SK-MEL-5 (cell line): ENCODE measurements at places on chromosomes 4 and X.

DNA sequence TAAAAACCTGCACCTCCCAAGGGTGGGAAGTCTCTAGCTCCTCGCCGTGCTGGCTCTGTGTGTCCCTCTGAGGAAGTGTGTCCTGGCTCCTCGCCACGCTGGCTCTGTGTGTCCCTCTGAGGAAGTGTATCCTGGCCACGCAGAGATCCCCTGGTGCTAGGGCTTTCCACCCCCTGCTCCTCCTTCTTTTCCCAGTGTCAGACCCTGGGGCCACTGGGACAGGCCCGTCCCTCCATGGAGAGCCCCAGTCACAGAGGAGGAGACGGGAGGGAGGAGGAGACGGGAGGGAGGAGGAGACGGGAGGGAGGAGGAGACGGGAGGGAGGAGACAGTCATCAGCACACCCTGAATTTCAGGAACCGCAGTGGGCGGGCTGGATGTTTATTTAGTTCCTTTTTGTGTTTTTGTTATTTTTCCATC is 53.8 kb upstream of the HGFAC start:
- no peak for DNase-seq

DNA sequence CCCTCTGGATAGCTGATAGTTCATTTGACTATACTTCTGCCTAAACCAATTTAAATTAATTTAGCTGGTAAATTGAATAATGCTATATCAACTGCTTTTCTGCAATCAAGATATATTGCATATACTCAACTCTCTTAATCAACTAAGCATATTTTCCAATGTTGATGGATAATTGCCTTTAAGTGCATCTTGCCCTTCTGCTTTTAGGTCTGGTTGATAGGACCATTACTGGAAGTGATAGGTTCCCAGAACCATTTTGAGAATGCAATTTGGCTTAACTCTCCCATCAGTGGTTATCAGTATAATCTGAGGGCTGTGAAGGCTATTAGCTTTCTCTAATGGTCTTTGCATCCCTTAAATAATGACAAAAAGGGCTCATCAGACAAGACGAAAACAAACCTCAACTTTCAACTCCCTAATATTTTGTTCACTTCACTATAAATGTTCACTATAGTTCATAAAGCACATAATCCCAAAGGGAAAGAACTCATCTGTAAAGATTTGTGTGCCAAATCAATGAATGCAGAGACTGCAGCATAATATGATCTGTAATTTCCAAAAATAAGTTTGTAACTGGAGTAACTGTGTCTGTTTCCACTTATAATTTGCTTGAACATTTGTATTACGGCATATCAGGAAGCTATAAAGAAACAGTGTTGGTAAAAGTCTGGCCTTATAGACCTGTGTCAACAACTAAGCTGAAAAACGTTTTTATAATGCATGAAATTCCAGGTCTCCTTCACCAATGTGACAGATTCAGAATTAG is 273.6 kb downstream of the FBXO8 start:
- no peak for DNase-seq

- DNase-seq: peak; percentile 87
Observed at GRCh38 chr4:89438102-89438831, 130.7 kb upstream of the GPRIN3 start.

DNA sequence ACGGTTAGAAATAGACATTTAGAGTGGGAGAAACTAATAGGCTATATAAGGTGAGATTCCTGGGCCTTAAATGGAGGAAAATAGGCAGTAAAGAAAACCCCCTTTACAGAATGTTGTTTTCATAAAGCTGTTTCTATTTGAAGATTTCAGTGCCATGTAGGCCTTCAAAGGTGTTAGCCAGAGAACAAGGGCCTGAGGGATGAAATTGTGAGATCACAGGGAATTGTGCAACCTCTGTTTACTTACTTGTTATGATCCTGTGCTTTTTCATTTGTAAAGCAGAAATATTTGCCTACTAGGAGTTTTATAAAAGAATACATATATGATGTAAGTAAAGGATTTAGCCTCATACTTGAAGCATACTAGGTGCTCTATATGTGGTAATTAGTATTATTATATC is 272.9 kb upstream of the ARX start:
- no peak for DNase-seq

DNA sequence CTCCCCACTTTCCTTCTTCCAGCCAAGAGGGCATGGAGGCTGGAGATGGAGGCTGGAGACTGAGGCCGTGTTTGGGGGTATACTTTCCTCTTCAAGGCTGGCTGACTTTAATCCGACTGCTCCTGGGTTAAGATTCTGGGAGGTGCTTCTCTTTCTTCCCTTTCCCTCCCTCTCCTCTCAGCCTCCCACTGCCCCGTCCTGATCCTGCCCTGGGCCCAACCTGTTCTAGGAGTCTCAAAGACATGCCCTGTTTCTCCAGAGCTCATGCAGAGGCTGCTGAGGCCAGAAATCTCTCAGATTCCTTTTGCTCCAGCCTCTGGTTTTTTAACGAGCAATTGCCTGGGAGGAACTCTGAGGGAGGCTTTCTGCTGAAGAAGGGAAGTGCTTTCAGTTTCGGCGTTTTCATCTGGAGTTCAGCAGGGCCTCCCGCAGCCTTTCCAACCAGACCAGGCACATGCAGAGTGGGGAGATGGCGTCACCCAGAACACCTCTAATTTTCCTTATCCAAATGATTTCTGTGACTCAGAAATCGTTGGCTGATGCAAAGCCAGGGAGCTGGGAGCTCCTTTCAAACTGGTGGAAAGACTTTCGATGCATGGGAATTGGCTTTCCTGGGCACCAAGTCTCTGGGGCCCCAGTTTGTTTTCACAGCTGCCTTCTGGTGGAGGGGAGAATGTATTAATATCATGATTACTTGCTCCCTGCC is 34.5 kb upstream of the FAM9C start:
- DNase-seq: no peak

GRCh38 chr4:1928356-1929239 is 57.4 kb downstream of the NSD2 start:
- no peak for DNase-seq

- DNase-seq: peak; percentile 17
Observed at GRCh38 chrX:153600032-153600373, 1.1 kb upstream of the CCNQ start.

- DNase-seq: peak; percentile 76
Observed at GRCh38 chr4:74370912-74371311, 6.0 kb downstream of the EREG start.

DNA sequence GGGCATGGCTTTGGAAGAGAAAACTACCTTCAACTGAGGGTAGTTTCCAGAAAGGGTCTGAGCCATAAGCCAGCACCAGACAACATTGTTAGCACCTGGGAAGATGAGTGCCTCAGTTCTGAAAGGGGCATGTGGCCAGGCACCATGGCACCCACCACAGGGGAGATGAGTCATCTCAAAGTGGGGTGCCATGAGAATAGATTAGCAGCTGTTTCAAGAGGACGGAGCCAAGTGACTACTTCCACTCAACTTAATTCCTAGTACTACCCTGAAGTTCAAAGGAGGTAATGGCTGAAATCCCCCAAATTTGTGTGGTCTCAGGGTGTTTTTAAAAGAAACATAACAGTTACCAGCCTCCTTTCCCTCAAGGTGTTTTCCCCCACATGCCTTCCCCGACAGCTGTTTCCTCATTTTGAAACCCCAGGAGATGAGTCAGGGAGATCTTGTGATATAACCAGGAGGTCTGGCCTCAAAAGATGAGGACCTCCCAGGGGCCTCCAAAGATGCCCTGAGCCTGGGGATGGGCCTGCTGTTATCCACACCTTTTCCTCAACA is 27.8 kb upstream of the FTHL17 start:
- no peak for DNase-seq

DNA sequence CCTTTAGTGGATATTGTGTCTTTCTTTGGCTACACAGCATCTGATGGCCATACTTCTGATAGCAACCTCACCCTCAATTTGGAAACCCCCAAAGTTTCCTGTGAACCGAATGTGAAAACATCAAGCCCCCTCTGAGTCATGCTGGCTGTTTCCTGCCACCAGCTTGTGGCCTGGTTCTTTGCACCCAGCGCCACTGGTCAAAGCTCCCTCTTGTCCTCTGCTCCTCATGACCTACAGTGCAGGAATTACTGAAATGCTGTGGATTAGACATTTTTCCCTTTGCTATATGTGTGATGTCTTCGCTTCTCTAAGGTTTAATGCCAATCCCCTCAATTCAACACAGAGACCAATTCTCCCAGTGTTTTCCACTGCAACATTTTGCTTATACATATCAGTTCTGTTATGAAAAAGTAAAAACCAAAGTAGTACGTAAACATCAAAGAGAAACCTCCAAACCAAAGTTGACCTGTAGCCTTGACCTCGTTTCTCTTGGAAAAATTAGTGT is 224.0 kb upstream of the TENM3 start:
- no peak for DNase-seq

- DNase-seq: peak; percentile 6
Observed at GRCh38 chr4:150164956-150165629, 86.8 kb downstream of the DCLK2 start.

DNA sequence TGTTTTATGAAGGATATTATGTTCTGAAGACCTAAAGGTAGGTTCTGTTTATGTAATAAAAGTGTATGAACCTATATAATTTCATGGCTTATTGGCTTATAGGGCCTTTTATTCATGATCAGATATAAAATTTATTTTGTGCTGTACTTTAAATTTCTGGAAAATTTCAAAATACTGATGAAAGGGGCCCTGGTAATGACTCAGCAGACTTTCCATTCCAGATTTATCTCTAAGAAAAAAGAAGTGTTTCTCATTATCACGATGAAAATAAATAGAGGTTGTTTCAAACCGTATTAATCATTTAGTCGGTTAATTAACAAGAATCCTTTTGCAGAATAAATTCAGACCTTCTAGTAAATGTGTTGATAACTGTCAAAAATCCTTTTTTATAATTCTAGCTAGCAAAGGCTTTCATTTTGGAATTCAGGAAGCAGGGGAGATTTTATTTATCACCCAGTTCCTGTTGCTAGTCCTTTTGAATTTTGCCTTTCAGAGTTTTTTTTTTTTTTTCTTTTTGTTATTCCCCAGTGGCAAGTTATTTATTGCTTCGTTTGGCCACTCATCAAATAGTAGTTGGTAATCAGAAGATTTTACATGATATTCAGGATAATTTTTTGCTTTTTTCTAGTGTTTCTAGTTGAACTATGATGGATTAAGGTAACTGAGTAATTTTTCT is 5.4 kb upstream of the TAPT1 start:
- no peak for DNase-seq

DNA sequence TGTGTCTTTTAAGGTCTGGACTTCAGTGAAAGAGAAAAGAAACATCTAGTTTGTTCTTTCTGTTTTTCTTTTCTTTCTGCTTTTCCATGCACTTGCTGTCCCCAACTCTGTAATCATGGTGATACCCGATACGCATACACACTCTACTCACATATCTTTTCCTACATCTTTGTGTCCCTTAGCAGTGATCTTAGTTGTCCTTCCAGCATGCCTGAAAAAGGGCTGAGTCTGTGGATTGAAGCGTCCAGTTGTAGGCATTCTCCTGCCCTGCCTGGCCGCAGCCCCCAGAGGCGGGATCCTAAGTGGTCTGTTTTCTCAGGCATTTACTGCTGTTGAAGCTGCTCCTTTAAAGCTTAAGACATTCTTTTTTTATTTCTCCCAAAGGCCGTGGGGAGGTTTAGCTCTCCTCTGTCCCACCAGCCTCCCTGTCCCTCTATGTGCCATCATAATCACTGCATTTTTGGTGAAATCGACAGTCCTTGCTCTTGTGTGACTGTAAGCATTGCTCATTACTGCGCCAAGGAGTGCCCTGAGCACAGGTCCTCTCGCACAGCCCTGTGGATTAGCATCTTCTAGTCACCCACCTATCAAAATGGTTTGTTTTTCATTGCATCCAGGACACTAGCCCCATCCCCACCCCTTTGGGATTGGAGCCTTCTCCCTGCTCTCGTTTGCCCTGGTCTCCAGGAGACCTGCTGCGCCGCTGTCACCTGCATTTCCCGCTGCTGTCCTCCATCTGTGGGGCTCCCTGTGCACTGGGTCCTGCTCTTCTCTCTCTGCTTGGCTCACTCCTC is 4.4 kb downstream of the RGS12 start:
- no peak for DNase-seq

DNA sequence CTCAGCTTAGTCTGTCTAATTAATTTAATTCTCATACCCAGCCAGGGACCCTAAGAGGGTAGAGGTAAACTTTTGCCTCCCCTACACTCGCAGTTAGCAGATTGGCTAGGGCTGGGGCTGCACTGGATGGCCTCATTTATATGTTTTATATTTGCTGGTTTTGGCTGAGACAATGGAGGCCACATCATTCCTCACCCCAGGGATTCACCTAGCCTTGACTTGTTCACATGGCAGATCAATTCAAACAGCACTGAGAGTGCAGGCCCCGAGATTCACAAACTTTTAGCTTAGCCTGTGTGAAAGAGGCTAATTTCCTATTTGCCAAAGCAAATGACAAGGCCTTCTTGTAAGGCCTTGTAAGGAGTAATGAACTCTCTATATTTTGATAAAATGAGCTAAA is 844.4 kb downstream of the ARAP2 start:
- no peak for DNase-seq

GRCh38 chr4:36432586-36432985 is 151.2 kb downstream of the DTHD1 start:
- DNase-seq: no peak

GRCh38 chrX:67558267-67558666 is 14.4 kb downstream of the AR start:
- no peak for DNase-seq

- peak; percentile 54 for DNase-seq
Observed at GRCh38 chr4:17468619-17469221, 43.2 kb downstream of the QDPR start.

DNA sequence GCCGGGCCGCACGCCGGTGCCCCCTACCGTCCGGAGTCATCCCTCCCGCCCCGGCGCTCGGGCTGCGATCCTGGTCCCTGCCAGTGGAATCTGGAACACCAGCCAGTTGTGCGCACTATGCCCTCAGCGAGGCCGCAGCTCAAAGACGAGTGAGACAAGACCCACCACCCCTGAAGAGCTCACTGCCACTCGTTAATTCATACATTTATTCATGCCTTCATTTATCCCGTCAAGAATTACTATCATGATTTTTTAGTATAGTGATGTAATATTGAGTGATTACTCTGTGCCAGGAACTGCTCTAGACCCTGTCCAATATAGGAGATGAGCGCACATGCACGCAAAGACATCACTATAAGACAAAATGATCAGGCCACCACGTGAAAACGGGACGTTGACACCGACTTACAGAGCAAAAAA is 247 bp upstream of the PPA2 start:
- DNase-seq: peak; percentile 82

DNA sequence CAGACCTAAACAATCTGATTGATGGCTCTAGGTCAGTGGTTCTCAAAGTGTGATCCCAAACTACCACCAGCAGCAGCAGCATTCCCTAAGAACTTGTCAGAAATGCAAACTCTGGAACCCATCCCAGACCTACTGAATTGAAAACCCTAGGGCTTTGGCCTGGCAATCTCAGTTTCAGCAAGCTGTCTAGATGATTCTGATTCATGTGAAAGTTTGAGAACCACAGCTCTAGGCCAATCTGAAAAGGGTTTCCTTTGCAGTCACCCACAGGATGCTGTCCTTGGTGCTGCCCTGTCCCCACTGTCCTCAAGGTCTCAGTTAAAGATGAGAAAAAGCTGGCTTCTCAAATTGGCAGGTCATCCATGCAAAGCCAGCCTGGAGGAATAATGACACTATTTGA is 34.8 kb downstream of the SMPX start:
- no peak for DNase-seq

- DNase-seq: no peak
Observed at GRCh38 chrX:73963682-73964081, 340.3 kb upstream of the ZCCHC13 start.
